ENCODE measurements at places on chromosomes 5 and 9. TPM values are rescaled to one million over a fixed set of nuclear protein-coding genes. Genes with fewer than 3 reads are reported as not detected.

GRCh38 chr9:121651295-121652020 lies at the start of gene DAB2IP:
Gene DAB2IP (plus strand): TSS chr9:121651634. CDS start chr9:121651776, 142 bp downstream.
- DNase-seq: peak; percentile 88

GRCh38 chr5:148794275-148794674 lies 32.1 kb upstream of the ADRB2 start:
- no peak for DNase-seq

Gene TAF11L10
- total RNA-seq: not detected

GRCh38 chr9:3827175-3827574 lies 301.4 kb upstream of the RFX3 start:
- peak; percentile 52 for DNase-seq

Gene SPINK4
- not detected for total RNA-seq

GRCh38 chr5:73641811-73642210 lies 15.8 kb downstream of the ARHGEF28 start:
- DNase-seq: no peak

DNA sequence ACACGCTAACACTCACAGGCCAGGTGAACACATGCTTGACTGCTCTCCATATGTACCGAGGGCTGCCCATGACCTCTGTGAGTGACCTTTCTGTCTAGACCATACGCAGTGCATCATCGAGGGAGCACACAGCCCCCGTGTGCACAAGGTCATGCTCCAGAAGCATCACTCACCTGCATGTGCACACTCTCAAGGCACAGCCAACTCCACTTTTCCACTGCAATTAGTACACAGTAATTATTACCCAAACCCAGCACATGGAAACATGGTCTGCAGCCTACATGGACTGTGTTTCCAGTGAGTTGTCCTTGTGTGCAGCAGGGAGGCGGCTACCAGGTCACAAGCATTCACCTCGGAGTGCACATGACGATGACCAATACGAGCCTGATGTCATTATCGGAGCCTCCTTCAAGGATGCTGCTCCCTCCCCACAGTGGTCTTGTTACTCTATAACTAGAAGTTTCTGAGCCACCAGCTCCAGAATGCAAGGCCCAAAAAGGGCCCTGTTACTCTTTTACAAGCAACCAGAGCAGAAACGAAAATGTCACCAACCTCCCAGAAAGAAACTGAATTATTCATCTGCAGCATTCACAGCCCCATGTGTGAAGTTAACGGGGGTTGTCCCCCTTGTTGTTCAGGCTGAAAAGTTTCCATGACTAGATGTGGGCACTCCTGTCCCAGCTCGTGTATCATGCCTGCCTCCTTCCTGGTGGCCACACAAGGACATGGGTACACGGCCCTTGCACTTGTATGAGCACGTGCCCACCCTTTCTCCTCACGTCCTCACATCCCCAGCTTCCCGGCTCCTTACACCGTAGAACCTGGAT lies 31.2 kb downstream of the SEMA4D start:
- DNase-seq: no peak

Gene PCDHGB7
- 18.1 TPM for total RNA-seq

DNA sequence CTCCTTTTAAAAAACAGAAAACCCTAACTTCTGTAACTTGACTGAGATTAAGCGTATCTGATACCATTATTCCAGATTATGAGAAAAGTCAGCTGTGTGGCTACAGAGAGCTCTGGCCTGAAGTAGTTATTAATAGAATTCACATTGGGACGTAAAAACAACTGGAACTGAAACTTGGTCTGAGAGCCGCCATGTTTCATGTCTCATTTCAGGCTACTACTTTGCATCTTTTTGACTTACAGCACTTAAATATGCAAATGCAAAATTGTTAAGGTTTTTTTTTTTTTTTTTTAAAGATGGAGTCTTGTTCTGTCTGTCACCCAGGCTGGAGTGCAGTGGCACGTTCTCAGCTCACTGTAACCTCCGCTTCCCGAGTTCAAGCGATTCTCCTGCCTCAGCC lies 25.2 kb downstream of the MAP3K1 start:
- DNase-seq: no peak

- DNase-seq: peak; percentile 48
Measured at GRCh38 chr9:89591274-89592212, 13.3 kb upstream of the GADD45G start.

GRCh38 chr5:10634562-10634961 lies 70.7 kb downstream of the ANKRD33B start:
- no peak for DNase-seq

DNA sequence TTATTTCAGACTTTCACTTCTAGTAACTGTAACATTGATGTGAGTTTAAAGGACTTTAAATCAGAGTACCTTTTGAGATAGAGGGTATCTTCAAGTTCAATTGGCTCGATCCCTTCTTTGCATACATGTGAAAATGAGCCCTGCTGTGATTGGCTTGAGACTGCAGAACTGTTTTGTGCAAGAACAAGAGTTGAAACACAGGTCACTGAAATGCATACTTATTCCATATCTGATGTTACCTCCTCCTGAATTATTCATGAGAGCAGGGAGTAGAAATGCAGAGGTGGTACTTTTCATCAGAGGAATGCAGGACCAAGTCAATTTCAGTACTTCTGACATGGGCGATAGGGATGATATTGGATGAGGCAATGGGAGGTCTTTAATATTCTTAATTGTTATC lies 459.5 kb downstream of the TLR4 start:
- no peak for DNase-seq

- DNase-seq: no peak
Measured at GRCh38 chr9:134287591-134288491, 38.4 kb upstream of the RXRA start.

Data from lung (tissue), 17 donors.